NCI-H226 (cell line): ENCODE measurements at places on chromosomes 1 and 21.

DNA sequence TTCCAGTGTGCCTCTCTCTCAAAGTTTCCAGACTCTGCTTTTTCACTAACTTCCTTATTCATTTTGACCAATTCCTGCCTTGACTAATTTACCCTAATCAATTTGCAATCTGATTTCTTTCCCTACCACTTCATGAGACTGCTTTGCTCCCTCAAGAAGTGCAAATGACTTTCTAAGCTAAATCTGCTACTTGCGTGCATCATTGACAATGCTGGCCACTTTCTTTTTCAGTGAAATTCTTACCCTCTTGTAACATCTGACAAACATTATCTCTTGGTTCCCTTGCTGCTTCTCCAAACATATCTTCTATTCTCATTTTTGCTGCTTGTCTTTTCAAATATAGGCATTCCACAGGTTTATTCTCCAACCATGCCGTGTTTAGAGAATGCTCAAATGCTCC is 659.9 kb downstream of the USP25 start:
- DNase-seq = no peak

DNA sequence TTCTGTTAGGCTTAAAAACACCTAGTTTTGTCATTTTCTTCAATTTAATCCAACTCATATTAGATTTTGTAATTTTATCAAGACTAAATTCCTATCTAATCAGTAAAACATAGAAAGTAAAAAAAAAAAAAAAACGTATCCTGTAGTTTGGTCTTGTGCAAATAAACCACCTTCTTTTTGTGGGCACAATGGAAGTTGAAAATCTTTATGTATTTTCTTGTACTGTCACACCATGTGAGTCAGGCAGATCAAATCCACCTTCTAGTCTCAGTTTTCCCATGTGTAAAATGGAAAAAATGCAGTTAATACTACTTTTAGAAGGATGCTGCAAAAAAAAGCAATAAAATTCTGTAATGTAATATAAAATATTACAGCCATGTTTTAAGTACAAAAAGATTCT is 129.8 kb downstream of the CYYR1 start:
- no peak for DNase-seq

GRCh38 chr1:171426645-171427044 is 58.7 kb upstream of the PRRC2C start:
- no peak for DNase-seq

GRCh38 chr1:208058267-208058666 is 147.3 kb upstream of the CD34 start:
- no peak for DNase-seq

- DNase-seq = no peak
These were observed 70.3 kb upstream of the PRDX6 start for GRCh38 chr1:173406783-173407230.

GRCh38 chr1:96418969-96419368 is 302.6 kb upstream of the PTBP2 start:
- DNase-seq = no peak

DNA sequence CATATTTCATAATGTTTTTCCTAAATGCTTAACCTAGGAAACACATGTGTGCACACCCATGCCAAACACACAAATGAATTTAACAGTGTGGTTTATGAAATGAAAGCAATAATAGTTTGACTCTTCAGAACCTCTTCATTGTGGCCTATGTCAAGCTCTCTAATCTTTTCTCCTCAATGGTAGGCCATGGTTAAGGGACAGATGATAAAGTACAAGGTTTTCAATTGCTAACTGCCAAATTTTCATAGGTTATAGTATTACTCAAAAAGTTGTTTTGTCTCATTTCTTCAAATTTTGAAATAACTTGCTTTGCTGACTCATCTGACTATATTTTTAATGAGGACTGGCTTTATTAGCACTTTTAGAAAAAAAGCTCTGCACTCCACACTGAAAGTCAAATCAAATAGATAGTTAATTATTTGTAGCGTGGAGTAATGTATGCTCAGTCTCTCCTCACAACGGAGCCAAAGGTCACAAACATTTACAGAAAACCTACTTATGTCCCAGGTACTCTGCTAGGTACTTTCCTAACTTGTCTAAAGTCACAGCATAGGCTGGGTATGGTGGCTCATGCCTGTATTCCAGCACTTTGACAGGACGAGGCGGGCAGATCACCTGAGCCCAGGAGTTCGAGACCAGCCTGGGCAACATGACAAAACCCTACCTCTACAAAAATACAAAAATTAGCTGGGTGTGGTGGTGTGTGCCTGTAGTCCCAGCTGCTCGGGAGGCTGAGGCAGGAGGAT is 3.0 kb upstream of the ADCY10 start:
- no peak for DNase-seq

DNA sequence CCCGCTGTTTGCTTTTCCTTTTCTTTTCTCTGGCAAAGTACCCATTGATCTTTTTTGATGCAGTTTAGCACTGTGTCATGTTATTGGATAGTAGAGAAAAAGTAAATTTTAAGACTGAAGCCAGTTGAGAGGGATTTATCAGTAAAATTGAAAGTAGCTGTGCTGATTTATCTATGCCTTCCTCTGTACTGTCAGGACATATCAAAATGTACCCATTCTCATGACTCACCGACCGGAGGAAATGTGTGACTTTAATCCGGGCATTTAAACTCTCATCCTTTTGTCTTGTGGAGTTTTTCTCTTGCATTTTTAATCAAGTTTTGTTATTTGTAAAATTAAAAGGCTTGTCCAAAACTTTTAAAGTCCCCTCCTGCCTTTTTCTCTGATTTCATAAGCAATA is 276.6 kb upstream of the FMN2 start:
- no peak for DNase-seq

DNA sequence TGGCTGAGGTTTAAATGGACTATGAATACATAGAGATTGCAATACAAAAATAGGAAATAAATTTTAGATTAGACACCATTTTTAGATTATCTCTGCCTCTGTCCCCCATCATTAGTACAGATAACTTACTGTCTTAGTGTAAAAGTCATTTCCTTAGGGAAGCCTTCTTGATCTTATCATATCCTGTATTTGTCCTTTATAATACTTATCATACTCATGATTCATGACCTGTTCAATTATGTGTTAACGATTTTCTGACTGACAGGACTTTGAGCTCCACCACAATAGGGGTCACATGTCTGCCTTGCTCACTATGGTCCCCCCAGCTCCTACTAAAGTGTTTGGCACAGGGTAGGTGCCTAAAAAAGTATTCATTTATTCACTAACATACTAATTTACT is 14.6 kb downstream of the TEX38 start:
- DNase-seq = no peak

DNA sequence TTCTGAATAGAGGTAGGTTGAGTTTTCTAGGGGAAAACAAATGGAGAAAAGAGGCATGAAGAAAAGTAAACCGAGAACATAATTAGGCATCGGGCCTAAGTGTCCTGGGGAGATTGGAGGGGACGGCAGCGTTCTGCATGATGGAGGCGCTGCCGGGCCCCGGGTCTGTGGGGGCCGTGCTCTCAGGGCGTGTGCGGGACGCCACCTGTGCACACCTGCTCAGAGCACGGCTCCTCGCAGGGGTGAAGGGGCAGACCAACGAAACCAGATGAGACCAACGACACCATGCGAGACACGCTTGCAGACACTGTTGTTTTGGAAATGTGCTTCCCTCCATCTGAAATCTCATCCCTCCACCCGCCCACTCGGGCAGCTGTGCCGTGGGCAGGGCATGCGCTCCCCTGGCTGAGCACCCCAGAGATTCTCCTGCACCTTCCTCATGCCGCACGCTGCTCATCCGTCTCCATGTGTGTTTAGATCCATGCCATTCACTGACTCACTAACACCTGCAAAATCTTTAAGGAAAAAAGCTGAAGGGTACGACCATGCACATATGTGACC is 28.2 kb upstream of the TRAPPC10 start:
- DNase-seq = no peak

DNA sequence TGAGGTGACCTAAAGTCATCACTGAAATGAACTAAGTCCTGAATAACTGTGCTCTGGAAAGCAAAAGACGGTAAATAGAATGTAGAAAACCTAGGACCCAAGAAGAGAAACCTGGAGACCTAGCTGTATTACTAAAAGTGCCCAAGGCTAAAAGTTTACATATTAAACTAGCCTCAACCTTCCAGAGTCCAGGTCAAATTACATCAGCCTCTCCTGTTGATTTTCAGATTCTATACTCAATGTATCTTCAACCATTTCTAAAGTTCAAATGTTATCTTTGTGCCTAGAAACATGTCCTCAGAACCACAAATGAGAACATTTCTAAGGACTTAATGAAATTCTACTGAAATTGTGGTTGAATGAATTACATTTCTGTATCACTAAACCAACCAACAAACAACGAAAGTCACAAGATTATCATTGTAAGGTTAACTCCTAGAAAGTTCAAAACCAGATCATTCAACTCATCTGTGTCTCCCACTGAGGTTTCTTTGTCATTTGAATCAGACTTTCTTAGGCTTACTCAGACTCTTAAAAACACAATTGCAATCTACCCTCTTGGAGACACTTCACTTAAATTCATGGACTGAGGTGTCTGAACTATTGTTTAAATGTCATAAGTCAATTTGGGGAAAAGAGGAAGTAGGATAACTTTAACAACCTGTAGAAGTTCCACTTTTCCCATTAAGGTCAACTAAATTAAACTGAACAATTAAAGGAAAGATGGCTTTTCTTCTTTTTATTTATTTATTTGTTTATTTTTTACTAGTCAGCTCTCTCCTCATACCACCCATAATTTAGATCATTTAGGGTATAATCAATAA is 207.7 kb downstream of the BARHL2 start:
- DNase-seq = no peak

DNA sequence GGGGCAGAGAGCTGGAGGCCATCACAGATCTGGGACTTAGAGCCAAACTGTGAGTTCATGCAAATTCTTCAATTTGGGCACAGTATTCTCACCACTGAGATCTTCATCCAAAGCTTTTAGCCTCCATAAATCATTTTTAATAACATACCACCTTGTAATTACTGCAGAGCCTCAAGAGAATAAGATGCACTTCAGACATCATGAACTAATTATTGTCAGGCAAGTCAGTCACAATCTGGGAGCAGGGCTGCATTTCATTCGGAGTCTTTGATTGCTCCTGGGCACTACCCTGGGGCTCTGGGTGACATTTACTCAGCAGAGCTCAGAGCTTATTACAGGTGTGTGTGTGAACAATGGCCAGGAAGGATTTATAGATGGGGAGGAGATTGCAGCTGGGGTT is 623.7 kb downstream of the PTPRU start:
- DNase-seq = no peak

GRCh38 chr1:29511436-29511835 is 275.1 kb downstream of the PTPRU start:
- no peak for DNase-seq

- DNase-seq = peak; percentile 50
These were observed 29.2 kb upstream of the OR2B11 start for GRCh38 chr1:247487057-247487456.

- no peak for DNase-seq
These were observed 131.6 kb upstream of the POU3F1 start for GRCh38 chr1:38178216-38178615.

DNA sequence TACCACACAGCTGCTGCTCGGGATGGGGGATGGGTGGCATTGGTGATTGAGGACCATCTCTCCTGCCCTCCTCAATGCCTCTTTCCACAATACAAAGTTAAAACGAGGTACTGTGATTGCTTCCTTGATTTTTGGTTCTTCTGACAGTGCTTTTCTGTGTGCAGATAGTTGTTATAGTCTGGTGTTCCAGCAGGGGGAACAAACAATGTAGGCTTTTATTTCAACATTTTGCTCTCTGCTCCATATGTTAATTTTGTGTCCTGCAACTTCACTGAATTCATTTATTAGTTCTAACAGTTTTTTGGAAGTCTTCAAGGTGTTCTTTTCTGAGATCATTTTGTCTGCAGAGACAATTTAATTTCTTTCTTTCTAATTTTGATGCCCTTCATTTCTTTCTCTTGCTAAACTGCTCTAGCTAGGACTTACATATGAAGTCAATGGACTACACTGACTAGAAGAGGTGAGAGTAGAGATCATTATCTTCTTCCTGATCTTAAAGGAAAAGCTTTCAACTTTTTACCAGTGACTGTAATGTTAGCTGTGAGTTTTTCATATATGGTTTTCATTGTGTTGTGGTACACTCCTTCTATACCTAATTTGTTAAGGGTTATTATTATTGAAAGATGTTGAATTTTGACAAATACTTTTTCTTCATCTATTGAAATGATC is 45.4 kb downstream of the TNFSF18 start:
- no peak for DNase-seq

DNA sequence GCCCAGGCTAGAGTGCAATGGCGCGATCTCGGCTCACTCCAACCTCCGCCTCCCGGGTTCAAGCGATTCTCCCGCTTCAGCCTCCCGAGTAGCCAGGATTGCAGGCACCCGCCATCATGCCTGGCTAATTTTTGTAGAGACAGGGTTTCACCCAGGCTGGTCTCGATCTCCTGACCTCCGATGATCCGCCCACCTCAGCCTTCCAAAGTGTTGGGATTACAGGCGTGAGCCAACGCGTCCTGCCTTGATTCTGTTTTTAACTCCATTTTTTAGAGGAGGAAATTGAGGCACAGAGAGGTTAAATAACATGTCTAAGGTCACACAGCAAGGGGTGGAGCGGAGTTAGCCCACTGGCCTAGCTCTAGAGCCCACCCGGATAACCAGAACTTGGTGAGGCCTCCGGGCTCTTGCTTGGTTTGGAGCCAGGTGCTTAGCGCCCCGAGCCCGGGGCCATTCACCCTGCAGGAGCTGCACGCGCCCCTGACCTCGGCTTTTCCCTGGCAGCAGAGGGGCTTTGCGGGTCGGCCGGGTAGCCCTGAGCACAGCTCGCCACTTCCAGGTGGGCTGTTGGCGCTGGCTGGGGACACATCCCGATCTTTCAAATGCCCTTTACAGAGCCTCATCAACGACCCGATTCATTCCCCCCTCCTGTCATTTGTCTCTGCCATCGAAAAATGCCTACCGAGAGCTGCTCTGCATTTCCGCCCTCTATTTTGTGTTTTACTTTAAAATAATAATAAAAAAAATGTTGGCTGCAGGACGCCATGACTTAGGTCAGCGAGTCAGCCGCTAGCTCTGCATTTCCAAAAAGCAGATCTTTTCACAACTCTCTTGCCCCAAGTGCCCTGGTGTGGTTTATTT is 11.2 kb downstream of the SIM2 start:
- no peak for DNase-seq

DNA sequence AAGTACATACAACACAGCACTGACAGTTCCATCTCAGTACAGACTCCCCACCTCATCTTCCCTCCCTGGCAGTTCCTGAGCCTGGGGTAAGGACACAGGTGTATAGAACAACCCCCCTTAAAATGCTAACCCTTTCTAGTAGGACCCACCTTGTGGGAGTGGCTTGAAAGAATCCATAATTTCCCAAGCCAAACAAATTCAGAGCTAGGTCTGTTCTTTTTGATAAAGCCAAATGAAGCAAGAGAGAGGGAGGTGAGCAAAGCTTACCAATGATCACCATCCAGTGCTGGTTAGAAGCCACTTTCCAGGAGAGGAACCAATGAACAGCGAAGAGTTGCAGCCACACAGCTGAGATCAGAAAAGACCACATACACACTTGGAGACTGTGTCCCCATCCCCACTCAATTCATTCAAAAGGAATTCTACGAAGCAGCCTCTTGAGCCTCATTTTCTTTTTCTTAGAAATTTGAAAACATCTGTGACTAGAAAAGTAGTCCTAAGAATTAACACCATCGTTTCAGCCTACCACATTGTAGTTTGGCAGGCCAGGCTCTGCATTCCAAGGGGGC is 9.2 kb downstream of the UBE2Q1 start:
- DNase-seq = no peak

GRCh38 chr21:28818663-28819278 is 173.9 kb downstream of the LTN1 start:
- DNase-seq = no peak

- DNase-seq = peak; percentile 92
These were observed 19.9 kb upstream of the PPP1R15B start for GRCh38 chr1:204431310-204432184.

GRCh38 chr1:222750651-222751050 is 13.6 kb downstream of the FAM177B start:
- DNase-seq = no peak
